ENCODE measurements at places on chromosomes 3 and 15.

DNA sequence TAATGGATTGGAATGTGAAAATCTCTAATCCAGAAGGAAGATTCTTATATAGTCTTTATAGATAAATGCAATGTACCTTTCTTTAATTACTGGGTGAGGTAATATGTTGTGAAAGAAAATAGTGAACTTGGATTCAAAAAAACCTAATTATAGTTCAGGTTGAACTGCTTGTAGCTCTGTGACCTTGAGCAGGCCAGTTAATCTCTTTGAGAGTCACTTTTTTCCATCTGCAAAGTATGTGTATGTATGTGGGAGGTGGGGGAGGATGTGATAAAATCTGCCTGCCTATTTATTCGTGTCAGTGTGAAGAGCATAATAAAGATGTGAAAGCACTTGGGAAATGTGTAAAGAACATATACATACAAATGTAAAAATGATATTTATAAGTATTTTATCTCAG lies 34.4 kb downstream of the GLCE start:
- DNase-seq: no peak

GRCh38 chr3:111609700-111610099 lies 14.6 kb upstream of the ZBED2 start:
- DNase-seq: no peak

- no peak for DNase-seq
These were observed 9.5 kb downstream of the LRRC49 start for GRCh38 chr15:70902107-70902506.

GRCh38 chr15:85099195-85099803 lies 117.6 kb downstream of the PDE8A start:
- no peak for DNase-seq

DNA sequence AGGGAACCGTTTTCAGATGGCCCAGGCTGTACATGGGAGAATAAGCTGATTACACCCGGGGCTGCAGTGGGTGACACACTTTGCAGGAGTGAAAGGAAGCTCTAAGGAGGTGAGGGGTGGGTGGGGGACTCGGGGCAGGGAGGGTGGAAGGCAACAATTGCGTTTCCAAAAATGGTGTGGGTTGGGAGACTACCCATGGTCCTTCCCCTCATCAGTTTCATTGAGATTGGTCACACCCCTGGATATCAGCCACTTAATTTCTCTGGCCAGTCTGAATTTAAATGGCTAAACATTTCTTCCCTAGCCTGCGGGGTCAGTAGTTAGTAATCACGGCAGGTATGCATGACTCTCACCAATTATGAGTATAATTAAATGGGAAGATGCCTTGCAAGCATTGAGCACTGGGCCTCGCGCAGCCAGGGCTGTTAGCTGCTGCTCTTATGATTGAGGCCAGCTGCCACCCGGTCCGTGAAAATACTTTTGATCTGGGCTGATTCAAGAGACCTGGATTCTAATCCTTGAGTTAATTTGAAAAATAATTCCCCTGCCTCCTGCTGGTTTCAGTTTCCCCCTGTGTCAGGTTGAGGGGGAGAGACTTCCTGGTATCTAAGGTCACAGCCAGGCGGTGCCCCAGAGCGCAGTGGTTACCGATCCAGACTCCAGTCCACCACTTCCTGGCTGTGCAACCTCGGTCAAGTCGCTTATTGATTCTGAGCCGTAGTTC lies 23.3 kb downstream of the SLC6A6 start:
- peak; percentile 43 for DNase-seq

DNA sequence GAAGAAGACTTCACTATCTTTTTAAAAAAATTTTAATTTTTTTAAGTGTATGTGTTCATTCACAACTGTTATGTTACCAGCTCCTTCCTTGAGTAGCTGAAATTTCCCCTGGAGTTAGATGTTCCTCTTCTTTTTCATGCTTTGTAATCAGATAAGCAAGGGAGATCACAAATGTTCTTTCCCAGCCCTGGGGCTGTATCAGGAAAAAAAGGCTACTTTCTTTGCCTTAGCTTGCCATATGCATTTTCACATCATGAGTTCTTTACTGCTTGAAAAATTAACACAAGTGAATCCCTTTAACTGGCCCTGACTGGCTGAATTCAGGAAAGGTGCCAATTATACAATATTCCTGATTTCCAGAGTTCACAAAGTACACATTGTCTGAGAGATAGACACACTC lies 353.2 kb upstream of the ATP11B start:
- no peak for DNase-seq

GRCh38 chr3:139930211-139930610 lies 4.8 kb upstream of the CLSTN2 start:
- DNase-seq: no peak

- no peak for DNase-seq
These were observed 35.8 kb upstream of the FOXB1 start for GRCh38 chr15:59968314-59968713.

- DNase-seq: no peak
These were observed 23.2 kb downstream of the HHLA2 start for GRCh38 chr3:108319428-108320082.

GRCh38 chr3:133274477-133274876 lies 125.4 kb upstream of the BFSP2 start:
- no peak for DNase-seq

DNA sequence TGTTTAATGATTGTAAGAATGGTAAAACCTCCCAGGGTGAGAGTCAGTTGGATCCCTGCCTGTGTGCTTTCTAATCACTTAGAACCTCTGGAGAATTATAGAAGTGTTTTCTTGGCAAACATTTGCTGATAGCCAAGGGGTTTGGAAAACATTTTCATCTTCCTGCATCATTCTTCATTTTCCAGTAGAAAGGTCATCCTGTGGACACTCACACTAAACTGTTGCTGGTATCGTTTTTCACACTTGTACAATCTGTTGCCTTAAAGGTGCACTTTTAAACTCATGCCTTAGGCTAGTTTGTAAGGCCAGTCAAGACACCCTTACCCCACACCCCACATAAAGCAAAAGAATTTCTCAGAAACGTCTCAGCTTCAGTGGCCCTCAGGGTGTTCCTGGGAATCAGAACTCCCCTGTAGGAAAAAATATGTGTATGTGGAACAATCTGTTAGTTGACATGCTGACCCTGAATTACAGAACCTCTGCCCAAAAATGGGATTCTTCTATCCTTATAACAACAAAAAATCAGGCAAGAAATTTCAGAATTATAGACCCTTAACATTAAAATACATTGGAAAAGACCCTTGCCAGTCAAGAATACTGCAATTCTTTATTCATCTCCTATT lies 5.8 kb upstream of the PLD1 start:
- DNase-seq: no peak

DNA sequence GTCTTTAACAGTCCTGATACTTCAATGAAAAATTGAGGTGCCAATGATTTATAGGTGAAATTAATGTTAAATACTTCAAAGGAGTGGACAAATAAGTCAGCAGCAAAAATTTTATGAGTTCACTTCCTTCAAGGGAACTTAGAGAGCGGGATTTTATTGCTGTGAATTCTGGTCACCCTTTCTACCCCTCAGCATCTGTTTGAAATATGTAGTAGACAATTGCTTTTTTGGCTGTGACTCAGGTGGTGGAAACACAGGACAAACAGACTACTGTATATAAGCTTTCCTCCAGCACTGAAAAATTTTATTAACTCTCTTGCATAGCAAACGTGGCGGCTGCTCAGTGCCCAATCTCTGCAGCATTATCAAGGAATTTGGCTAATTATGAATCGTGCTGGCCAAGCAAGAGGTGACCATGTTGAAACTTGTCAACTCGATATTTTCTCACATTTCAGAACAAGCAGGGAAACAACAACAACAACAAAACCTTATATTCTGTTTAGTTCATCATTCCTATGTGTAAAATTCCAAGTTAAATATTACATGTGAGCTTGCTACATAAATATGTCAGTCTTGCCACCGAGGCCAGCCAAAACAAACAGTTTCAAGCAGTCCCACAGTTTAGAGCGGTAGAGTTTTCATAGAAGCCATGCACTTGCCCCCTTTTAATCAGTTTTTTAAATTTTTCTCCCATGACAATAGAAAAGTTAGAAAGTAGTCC lies 420.2 kb downstream of the FOXP1 start:
- no peak for DNase-seq

- DNase-seq: no peak
These were observed 2.2 kb downstream of the XXYLT1 start for GRCh38 chr3:195268576-195269309.

- peak; percentile 96 for DNase-seq
These were observed 12.4 kb upstream of the SHF start for GRCh38 chr15:45200001-45200798.

DNA sequence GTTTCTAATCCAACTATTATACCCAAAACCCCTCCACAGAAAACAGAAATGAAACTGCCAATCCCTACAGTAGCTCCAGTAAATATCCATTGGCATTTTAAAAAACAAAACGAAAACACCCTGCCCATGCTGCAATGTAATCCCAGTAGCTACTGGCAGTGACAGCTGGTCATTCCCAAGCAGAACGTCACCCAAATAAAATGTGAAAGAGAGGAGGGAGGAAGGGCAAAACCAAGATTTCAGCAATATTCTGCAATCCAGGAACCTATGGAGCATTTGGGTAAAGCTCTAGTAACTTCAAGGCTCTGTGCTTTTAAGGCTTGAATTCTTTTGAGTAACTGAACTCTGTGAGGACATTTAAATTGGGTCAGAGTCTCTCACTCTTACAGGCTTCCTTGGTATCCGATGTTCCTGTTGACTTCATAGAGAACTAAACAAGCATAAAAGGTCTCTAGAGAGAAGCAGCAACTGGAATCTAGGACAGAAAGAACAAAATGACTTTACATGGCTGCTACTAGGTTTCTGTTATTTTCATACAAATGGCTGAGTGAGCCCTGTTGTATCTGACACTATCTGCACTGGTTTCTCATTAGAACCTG lies 136.2 kb downstream of the TNIK start:
- DNase-seq: no peak
